CD4-positive, alpha-beta T cell treated with Interleukin-2 at 100 ng/mL for 4 hours (primary cell): ENCODE measurements at places on chromosomes 1 and 21.

GRCh38 chr1:7068552-7068951, 283.3 kb downstream of the CAMTA1 start:
- DNase-seq, result no peak

DNA sequence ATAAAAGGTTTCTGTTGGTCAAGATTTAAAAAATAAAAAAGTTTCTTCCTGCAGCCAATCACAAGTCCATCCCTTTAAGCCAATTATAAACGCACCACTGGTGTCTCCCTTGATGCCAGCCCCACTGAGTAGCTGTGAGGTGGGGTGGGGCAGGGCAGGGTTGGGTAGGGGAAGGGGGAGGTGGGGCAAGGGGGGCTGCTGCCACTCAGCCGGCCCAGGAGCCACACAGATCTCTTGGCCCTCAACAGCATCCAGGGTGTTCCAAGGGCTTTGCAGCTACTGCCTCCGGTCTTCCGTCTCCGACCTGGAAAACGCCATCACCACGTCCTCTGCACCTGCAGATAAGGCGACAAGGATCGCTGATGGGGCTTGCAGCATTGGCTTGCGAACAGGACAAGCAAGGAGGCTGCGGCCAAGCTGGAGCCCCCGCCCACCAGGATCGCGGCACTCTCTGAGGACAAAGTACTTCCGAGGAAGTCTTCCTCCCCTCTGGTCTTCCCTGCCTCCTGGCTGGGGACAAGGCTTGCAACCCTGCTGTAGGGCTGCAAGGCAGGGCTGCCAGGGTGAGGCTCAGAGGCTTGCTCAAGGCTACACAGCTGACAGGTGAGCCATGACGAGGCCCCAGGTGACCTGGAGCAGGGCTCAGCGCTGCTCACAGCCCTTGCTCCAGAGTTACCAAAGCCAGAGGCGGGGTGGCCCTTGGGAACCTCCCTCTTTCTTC, 26.8 kb upstream of the CLSTN1 start:
- DNase-seq, result no peak

DNA sequence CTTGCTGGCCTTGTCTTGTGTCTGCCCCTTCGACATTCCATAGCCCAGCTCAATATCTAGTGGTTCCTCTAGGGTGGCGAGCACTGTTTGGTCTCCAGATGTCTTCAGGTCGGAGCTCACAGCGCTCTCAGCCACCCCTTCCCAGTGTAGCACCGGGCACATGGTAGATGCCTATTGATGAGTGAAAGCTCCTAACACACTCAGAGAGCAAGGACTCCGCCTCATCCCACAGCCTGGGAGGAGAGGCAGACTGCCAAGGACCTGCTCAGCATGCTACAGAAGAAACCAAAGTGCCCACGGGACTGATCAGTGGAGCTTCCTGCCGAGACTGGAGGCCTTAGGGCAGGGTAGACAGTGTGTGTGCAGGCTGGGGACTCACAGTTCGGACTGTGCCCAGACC, 10.9 kb downstream of the PCSK9 start:
- DNase-seq, result no peak

DNA sequence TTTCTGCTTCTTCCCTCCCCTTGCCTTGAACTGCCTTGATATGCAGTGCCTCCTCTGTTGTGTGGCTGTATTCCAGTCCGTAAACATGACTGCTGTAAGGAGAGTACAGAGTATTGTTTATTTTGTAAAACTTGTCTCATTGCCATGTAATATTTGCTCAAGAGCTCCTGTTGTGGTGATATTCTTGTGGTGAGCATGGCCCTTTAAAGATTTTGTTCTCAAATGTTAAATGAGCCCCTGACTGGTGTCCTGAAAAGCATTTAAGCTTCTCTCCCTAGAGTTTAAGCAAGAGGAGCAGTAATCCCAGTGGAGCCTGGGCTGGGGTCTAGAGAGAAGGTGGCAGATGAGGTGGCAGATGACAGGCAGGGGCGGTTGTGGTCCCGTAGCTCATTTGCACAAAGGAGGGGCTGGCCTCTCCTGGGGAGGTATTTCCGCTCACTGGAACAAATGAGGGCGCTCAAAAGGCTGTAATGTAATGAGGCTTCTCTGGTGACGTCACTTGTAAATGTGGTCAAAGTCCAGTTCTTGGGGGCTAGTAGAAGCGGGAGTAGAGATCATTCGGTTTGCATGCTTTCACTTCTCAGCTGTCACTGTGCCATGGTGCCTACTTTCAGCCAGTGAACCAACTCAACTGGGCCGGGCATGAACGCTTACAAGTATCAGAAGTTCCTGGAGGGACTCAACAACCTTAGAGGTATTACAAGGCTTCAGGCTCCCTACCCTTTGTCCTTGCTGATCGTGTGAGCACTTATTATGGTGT, 46.0 kb upstream of the MACF1 start:
- no peak for DNase-seq

DNA sequence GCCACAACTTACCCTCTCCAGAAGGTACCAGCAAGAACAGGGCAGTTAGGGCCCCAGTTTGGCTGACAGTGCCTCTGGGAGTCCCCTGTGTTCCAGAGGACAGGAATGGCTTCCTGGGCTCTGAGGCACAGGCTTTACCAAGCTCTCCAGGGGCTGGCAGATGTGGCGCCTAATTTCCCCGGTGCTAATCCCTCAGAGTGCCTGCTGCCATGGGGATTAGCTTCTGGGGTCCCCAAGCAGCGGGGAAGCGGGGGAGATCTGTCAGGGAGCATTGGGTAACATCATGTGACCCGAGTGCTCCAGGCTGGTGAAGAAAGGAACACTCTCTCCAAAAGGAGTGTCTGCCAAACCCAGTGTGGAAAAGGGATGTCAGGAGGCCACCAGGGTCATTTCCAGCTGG, at the start of gene LACTBL1:
Gene LACTBL1 (minus strand): TSS at position 107 of the 400 bp plus-strand sequence. CDS start 550 bp downstream, outside the sequence.
- DNase-seq, result no peak

GRCh38 chr1:15418806-15419515, 9.3 kb downstream of the EFHD2 start:
- DNase-seq, result no peak

DNA sequence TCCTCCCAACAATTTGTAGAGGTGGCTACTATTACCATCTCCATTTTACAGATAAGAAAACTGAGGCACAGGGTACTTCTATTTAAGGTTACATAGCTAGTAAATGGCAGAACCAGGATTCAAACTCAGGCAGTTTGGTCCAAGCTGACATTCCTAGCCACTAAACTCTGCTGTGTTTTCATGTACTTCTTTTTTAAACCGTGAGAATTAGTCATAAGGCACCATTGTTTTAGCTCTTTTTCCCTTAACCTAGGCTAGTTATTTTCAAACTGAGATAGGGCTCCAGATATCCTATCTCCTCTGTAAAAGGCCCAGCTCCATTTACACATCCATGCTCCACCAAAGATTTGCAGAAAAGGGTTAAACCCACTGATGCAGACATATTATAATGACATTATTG, 92.9 kb downstream of the PTPN14 start:
- DNase-seq, result no peak

GRCh38 chr1:6093071-6093470, 47.4 kb downstream of the KCNAB2 start:
- DNase-seq, result no peak

GRCh38 chr1:155080312-155081228, 1.9 kb downstream of the EFNA3 start:
- DNase-seq, result no peak

DNA sequence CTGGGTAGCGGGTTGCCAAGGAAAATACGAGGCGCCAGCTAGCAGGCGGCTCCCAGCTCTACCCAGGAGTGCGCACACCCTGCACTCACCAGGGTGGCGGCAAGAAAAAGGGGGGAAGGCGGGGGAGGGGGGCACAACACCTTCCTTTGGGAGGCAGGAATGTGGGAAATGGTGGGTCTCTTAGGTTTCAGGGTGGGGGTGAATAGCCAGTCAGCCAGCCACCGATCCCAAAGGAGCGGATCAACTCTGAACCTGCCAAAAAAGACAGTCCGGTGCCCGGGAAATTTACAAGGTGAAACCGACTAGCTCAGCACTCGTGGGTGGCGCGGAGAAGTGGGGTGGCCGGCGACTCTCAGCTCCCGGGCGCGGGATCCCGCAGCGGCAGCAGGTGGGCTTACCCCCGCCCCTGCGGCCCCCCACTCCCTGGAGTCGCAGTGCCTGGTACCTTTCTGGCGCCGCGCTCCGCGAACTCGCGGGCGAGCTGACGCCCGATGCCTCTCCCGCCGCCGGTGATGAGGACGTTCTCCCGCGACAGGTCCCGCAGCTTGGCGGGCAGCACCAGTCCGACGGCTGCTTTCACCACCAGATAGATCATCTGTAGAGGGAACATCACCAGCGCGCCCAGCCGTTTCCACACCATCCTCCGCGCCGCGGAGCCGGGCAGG, 1.2 kb downstream of the DHRS3 start:
- DNase-seq, result peak; percentile 14

GRCh38 chr1:107529511-107530149, 388.8 kb downstream of the NTNG1 start:
- DNase-seq, result no peak

- DNase-seq, result no peak
Measured at GRCh38 chr1:58768191-58768731, 15.6 kb downstream of the JUN start.

DNA sequence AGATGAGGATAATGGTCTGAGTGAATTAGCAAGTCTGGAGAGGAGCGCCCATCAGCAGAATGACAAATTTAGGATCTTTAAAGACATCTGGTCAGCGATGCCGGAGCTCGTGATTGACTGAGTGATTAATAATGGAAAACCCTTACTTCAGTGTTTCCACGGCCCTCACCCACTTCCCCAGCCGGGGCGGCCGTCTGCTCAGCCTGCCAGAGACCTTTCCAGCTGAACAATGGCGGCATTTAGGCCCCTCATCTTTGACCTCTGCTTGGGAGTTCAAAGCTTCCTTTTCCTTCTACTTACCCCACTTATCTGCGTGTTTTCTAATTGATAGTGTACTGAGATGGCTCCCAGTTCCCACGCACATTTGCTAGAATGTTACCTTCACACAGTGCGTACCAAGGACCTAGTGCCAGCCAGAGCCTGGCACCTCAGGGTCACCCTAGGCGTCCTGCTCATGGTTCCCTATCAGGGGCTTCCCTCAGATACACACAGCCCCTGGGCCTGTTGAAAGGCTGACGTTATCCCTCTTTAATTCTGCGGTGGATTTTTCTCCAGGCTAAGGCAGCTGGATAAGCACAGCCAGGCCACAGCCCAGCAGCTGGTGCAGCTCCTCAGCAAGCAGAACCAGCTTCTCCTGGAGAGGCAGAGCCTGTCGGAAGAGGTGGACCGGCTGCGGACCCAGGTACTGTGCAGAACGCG, 232.8 kb downstream of the SDCCAG8 start:
- no peak for DNase-seq

DNA sequence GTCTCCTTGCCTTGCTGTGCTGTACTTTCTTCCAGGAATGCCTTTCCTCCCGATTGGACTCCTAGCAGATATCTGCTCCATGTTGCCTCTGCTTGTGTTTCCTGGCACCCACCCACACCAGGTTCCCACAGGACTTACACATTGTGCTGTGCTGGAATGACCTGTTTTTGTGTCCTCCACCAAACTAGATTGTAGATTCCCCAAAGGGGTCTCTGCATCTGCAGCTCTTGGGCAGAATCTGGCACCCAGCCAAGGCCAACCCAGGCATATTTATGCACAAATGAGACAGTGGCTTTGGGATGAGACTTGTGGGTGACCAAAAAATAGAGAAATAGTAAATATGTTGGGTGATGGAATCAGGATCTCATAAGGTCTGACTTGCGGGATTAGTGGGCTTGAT, 278.2 kb downstream of the RRAGC start:
- DNase-seq, result no peak

- no peak for DNase-seq
Measured at GRCh38 chr1:54096877-54097240, 43.5 kb downstream of the TCEANC2 start.

- peak; percentile 37 for DNase-seq
Measured at GRCh38 chr1:16905110-16905867, 9.5 kb downstream of the RNU1-2 start.

- no peak for DNase-seq
Measured at GRCh38 chr21:17900281-17900989, 81.3 kb upstream of the C21orf91 start.

DNA sequence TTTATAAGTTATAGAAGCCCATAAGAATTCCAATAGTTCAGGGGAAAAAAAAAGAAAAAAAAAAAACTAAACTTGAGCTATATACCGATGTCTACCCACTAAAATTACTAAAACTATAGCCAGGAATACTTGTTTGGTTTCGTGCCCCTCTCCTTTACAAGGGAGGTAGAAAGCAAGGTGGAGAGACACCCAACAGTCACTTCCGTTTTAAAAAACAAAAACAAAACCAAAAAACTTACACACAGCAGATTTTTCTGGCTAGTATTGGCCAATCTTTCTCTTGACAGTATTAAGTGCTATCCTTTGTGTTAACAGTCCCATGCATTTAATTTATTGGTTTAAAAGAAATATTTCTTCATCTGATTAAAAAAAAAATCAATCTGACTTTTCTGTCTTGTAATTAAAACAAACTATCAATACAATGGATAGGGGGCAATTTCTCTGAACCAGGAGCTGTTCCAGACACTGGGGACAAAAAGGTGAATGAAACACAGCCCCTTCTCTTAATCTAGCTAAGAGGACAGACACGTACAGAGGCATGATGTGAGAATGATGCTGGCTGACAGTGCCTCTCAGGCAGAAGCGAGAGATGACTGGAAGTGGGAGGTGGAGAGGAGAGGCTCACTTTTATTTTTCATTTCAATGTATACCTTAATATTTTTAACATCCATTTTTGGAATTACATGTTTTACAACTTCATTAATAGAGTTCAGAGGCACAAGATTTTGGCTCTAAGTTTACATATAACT, 214.8 kb downstream of the RERE start:
- DNase-seq, result peak; percentile 17

DNA sequence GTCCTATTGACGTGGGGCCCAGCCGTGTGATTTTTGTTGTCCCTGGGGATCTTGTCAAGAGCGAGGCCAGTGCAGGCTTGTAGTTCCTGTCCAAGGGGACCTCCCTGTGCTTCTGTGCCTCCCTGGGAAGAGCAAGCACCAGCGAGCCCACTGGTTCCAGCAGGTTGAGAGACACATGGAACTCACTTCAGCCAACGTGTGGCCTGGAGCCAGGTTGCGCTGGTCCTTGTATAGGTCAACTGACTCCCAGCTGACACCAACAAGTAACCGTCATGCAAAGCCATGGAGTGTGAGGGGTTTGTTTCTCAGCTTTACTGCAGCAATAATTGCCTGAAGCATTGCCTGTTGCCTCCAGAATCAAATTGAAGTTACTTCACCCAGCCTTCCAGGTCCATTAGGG, 63.0 kb downstream of the DISP3 start:
- DNase-seq, result no peak

DNA sequence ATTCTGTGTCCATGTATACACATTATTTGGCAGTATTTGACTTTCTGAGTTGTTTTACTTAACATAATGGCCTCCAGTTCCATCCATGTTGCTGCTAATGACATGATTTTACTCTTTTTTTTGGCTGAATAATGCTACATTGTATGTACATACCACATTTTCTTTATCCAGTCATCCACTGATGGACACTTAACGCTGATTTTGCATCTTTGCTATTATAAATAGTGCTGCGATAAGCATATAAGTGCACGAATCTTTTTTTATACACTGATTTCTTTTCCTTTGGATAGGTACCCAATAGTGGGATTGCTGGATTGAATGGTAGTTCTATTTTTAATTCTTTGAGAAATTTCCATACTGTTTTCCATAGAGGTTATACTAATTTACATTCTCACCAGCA, 255.5 kb downstream of the GPR52 start:
- no peak for DNase-seq
